ENCODE measurements at places on chromosomes 4 and X.

DNA sequence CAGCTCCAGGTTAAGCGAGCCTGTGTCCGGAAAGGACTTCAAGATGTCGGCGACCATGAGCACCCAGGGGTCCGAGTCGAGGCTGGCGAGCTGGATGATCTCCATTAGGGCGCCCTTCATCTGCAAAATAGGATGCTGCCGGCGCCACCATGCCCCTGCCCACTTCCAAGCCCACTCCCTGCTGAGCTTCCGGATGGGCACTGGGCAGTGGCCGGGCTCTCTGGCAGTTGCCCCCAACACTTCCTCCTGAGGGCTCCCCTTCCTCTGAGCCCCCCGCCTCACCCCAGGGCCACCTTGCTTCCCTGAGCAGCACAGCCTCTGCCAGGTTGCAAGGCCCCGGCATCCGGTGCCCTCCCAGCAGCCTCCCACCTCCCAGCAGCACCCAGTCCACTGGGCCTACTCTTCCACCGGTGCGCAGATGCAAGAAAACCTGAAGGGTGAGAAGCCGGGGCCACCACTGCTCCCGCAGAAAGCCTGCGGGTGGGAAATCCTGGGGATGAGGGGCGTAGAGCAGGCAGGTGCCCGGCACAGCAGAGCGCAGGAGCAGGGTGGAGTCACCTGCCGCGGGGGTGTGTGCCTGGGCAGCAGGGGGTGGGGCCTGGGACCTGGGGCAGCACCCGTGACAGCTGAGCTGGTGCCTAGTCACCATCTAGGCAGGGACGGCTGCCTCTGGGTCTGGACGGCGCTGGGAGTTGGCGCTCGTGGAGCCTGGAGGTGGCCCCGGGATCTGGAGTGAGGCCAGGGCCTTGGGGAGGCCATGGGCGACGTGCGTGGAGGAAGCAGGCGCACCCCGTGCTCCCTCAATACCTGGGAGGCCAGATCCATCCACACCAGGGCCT, 17.0 kb downstream of the NELFA start:
- no peaks in the 10 kb centered on the region for H3K27me3 ChIP-seq
- no peaks in the 10 kb centered on the region for H3K4me1 ChIP-seq
- H3K36me3 ChIP-seq, result no peaks in the 10 kb centered on the region
- H3K4me3 ChIP-seq, result no peak overlapping the region

GRCh38 chr4:24747234-24747975, 48.0 kb upstream of the SOD3 start:
- peaks cover 20% of the 10 kb centered on the region for H3K4me1 ChIP-seq
- ATAC-seq, result no peak
- H3K36me3 ChIP-seq, result no peaks in the 10 kb centered on the region
- H3K27ac ChIP-seq, result no peak overlapping the region

GRCh38 chrX:117138070-117138469, 675.3 kb upstream of the CT83 start:
- no peaks in the 10 kb centered on the region for H3K4me1 ChIP-seq
- H3K27me3 ChIP-seq, result no peaks in the 10 kb centered on the region
- ATAC-seq, result no peak
- H3K36me3 ChIP-seq, result no peaks in the 10 kb centered on the region
- no peak overlapping the region for H3K27ac ChIP-seq

- no peak overlapping the region for H3K27ac ChIP-seq
- no peak overlapping the region for H3K4me3 ChIP-seq
- H3K27me3 ChIP-seq, result peaks cover 20% of the 10 kb centered on the region
- no peaks in the 10 kb centered on the region for H3K4me1 ChIP-seq
- ATAC-seq, result no peak
- H3K36me3 ChIP-seq, result no peaks in the 10 kb centered on the region
Observed at GRCh38 chr4:77235289-77235854, 78.4 kb downstream of the CCNG2 start.

DNA sequence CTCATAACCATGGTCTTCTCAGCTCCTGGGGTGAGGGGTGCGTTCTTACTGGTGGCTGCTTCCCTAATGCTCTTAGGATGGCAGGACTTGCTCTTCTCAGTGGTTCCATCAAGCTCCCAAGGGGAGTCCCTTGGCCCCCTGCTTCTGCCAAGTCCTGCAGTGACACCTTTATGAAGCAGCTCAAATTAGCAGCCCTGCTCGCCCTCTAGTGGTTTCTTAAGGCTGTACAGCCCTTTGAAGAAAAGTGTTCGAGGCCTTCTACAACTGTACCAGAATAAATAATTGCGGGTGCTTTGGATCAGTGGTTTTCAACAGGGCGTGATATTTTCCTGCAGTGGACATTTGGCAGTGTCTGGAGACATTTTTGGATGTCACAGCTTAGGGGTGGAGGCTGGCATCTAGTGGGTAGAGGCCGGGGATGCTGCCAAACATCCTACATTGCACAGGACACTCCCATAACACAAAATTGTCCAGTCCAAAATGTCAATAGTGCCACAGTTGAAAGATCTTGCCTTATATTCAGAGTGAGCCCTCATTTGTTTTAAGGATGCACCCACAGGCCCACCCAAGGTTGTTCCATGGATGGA, 204.7 kb upstream of the S100G start:
- H3K27me3 ChIP-seq, result no peaks in the 10 kb centered on the region
- no peaks in the 10 kb centered on the region for H3K36me3 ChIP-seq
- no peak overlapping the region for H3K4me3 ChIP-seq
- H3K27ac ChIP-seq, result no peak overlapping the region
- no peak for ATAC-seq
- no peaks in the 10 kb centered on the region for H3K4me1 ChIP-seq

- H3K27ac ChIP-seq, result peak overlapping the region; percentile 34
- H3K4me3 ChIP-seq, result peak overlapping the region; percentile 70
- no peaks in the 10 kb centered on the region for H3K4me1 ChIP-seq
- no peaks in the 10 kb centered on the region for H3K36me3 ChIP-seq
- H3K27me3 ChIP-seq, result no peaks in the 10 kb centered on the region
- peak; percentile 58 for ATAC-seq
Observed at GRCh38 chr4:100190643-100191600, 654 bp upstream of the DDIT4L start.

GRCh38 chr4:6291784-6292297, 22.2 kb downstream of the WFS1 start:
- H3K4me1 ChIP-seq, result no peaks in the 10 kb centered on the region
- peak; percentile 42 for ATAC-seq
- no peaks in the 10 kb centered on the region for H3K27me3 ChIP-seq
- peaks cover 100% of the 10 kb centered on the region for H3K36me3 ChIP-seq

GRCh38 chr4:138409670-138410069, 167.5 kb upstream of the SLC7A11 start:
- no peaks in the 10 kb centered on the region for H3K4me1 ChIP-seq
- no peaks in the 10 kb centered on the region for H3K36me3 ChIP-seq
- H3K27ac ChIP-seq, result no peak overlapping the region
- no peak overlapping the region for H3K4me3 ChIP-seq
- H3K27me3 ChIP-seq, result no peaks in the 10 kb centered on the region
- ATAC-seq, result no peak

DNA sequence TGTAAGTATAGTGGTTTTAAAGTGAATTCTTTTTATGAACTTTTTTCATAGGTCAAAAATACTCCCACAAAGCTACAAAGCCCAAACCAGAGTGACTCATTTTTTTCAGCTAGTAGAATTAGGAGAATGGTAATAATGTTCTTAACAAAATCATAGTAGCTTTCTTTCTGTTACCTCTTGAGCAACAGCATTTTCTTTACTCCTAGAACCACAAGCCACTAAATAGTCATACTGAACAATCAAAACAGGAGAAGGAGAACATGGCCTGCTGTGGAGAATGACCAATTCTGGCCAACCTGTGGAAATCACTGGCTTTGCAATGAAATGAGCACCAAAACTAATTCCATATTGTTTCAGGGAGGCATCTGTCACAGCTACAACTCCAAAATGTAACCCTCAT, 112.9 kb downstream of the AMMECR1 start:
- H3K27me3 ChIP-seq, result no peaks in the 10 kb centered on the region
- ATAC-seq, result no peak
- H3K36me3 ChIP-seq, result no peaks in the 10 kb centered on the region
- H3K4me3 ChIP-seq, result no peak overlapping the region

GRCh38 chr4:5619913-5620625, 88.3 kb downstream of the EVC2 start:
- ATAC-seq, result no peak
- peaks cover 99% of the 10 kb centered on the region for H3K36me3 ChIP-seq
- H3K4me3 ChIP-seq, result no peak overlapping the region
- H3K4me1 ChIP-seq, result no peaks in the 10 kb centered on the region
- no peaks in the 10 kb centered on the region for H3K27me3 ChIP-seq

All from gastroesophageal sphincter (tissue), 4 donors.